G401 (cell line): ENCODE measurements at places on chromosomes 7 and 10.

GRCh38 chr7:139773371-139773770 lies 4.4 kb downstream of the HIPK2 start:
- DNase-seq, result no peak

DNA sequence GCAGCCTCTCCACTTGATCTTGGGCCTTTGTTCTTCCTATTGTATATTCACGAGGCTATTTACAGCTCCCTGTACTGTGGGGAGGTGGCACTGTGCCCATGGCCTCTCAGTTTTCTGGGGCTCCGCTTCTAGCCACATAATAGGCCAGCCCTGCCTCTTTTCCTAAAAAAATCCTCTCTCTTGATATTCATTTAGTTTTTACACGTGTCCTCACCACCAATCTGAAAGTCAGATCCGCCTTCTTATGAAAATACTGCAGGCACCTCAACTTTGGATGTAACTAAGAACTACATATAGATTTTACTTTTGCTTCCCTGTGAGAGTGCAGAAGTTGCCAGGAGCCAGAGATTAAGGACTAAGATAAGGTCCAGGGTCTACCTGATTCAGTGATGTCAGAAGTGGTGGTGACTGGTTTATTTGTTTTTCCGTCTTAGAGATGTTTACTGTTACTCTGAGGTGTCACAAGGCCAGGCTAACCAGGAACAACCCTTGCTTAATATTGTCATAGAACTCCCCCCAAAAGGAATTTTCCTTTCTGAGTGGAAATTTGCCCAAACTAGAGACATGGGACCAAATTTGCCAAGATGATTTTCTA lies 7.8 kb downstream of the BAMBI start:
- peak; percentile 62 for DNase-seq

DNA sequence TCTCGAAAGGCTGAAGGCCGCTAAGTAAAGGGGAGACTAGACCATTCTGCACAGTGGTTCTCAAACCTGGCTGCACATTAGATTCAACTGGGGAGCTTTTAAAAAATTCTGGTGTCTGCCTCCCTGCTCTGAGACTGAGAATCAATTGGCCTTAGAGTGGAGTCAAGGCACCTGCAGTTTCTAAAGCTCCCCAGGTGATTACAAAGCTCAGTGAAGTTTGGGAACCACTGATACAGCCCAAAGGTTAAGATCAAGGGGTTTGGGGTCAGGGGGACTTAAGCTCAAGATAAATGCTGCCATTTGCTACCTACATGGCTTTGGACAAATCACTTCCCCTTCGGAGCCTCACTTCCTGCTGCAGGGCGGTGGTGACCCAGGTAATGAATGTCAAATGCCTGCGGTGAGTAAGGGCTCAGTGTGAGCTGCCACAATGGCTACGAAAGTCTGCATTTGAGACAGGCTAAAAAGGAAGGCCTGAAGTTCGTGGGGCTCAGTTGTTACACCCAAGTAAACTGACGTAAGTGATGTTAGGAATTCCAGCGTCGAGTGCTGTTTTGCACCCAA lies 72.3 kb downstream of the TLL2 start:
- DNase-seq, result no peak

- no peak for DNase-seq
Measured at GRCh38 chr7:1950066-1950451, 280.0 kb downstream of the ELFN1 start.

GRCh38 chr10:127157506-127158200 lies 38.7 kb downstream of the INSYN2A start:
- DNase-seq, result no peak

DNA sequence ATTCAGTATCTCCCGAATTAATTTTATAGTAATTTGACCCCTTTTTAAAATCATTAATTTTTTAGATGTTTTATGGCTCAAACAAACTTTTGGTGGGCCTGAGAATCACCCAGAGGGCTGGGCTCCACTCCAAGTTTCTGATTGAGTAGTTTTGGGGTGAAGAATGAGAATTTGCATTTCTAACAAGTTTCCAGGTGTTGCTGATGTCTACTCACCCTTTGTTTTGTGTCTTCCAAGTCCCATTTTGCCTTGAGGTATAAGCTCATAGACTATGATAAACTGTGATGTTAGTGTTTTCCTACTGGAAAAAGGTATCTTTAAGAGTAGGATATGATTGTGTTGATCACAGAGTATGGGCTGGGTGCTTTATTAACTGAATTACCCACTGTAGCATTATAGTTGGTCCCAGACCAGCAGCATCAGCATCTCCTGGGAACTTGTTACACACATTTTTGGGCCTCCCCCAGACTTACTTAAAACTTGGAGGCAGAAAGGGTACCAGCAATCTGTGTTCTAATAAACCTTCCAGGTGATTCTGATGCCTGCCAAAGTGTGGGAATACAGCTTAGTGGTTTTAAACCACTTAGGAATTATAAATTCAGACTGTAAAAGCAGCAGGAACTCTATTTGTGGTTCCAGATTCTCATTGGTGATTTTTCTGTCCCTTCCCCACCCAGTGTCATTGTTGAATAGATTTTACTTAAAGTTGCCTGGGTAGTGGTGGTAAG lies 19.1 kb downstream of the ZNRF2 start:
- DNase-seq, result no peak

DNA sequence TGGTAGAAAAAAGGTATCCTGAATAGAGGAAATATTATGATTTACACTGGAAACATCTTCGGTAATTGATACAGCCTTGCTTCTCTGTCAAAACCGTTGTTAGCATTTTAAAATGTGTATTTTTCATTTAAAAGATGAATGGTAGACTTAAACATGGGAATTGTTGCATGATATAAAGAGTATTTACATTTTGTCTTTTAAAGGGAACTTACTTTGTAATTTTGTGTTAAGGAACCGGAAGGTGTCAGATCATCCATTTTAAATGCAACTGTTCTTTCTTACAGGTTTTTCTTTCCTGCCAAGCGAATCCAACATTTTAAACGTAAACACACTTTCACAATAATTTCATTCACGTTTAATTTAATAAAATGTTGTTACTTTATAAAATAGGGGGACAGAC lies 1.8 kb upstream of the IGF2BP3 start:
- no peak for DNase-seq

GRCh38 chr7:114048386-114049235 lies 129.8 kb upstream of the PPP1R3A start:
- DNase-seq, result no peak

DNA sequence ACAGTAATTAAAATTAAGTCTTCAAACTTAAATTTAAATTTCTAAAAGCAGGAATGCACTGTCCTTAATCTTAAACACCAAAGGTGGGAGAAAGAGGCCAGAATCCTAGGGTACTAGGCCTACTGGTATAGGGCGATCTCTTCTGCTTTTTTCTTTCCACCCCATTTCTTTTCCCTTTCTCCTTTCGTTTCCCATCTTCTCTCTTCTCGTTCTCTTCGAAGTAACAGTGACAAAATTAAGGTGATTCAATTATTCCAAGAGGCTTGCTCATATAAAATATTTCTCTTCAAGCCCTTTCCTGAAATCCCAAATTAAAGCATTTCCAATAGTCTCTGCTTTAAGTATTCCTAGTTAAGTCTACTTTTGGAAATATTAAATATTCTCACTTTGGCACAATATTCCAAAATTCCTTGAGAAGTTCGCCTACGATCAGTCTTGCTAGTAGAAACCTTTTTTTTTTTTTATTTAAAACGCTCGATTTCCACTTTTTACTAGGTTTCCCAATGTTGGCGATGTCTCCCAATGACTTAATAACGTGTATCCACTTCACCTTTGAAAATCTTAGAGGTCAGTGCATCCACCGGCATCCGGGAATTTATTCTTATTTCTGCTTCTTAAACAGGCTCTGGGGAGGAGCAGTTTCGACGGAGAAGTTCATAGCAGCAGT lies 765 bp upstream of the LCOR start:
- no peak for DNase-seq

GRCh38 chr10:13399752-13400151 lies 51.7 kb upstream of the SEPHS1 start:
- no peak for DNase-seq

DNA sequence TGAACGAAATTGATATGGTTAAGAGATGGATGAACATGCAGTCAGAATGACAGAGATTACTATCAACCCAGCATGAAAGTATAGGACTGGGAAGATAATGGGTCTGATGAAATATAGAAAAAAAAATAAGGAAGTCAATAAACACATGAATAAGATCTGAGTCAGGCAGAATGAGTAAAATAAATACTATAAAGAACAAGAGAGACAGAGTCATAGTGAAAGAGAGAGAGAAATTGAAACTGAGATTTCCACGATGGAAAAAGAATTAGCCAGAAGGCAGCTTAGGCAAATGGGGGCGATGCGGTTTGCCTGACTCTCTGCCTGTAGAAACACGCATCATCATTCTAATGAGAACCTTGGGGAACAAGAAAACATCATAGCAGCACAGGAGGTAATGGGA lies 26.6 kb downstream of the SEMA3D start:
- DNase-seq, result no peak

- DNase-seq, result no peak
Measured at GRCh38 chr10:99872367-99873162, 90.1 kb downstream of the ABCC2 start.

DNA sequence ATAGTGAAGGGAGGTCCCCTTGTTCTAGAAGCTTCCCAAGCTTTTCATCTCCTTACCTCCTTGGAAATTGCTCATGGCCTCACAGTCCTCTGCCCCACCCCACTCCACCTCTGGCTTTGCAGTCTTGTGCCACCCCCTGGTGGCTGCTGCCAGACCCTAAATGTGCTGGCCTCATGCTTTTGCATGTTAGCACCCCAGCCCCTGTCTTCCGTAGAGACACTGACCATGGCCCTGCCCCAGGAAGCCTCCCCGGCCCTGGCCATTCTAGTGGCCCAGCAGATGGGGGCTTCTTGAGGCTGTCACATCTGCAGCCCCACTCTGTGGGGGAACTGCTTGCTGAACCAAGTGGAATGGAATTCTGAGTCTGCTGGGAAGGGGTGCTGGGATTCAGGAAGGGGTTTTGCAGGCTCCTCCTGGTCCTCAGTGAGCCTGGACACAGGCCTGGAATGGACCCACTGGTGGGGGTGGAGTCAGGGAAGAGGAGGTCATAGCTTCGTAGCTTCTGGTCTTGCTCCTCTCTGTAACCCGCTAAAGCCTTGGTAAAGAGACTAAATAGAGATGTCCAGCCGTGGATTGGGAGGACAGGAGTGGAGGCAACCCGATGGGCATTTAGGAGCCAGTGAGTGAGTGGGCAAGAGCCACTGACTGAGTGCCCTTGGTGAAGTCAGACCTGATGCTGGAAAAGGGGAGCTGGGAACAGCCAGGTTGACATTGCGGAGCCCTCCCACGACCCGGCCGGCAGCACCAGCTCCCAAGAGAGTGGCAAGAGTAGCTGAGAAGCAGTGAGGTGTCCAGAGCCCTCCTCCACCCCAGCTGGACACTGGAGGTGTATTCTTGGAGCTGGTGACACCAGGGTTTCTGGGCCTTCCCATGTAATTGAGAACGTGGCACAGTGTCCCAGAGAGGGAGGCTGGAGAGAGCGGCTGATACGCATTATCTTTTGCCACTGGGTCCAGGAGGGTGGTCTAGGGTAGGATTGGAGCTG lies 20.9 kb downstream of the RAMP3 start:
- DNase-seq, result no peak

DNA sequence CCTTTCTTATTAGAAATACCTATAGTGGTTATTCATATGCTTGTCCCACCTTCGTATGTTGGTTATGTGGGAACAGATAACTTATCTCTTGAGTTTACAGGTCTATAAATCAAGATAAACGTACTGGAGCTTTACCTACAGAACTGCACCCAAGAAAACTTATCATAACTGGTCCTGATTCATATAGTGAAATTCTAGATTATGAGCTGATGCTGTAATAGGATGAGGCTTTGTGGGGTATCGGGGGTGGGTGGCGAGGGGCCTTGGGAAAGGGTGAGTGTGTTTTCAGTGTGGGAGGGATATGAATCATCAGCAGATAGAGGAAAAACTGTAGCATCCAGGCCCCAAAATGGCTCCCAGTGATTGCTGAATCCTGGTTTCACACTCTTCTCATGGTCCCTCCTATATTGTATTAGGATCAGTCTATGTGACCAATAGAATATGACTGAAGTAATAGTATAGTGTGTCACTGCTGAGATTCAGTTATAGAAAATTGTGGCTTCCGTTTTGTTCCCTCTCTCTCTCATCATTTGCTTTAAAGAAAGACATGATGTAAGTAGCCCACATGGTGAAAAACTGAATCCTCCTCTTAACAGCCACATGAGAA lies 706.8 kb upstream of the LRRTM3 start:
- no peak for DNase-seq

GRCh38 chr10:110676016-110676415 lies 31.9 kb downstream of the RBM20 start:
- no peak for DNase-seq

DNA sequence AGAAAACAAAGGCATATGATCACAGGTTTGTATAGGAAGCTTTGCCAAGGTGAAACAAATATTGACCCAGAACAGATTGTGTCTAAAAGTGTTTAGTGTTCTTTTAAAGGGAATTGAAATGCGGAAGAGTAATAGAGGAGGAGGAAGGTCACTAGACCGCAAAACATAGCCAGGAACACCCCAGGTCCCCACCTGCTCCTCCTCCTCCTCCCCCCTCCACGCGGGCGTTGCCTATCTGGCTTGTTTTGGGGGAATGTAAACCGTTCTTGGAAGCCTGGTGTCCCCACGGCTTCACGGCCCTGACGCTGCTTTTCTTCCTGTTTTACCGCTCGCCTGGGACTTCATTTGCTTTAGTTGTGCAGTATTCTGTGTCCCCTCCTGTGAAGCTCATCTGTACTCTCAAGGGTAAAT lies 81.0 kb upstream of the PFKP start:
- DNase-seq, result no peak

- no peak for DNase-seq
Measured at GRCh38 chr10:83806717-83807116, 332.6 kb upstream of the GHITM start.

GRCh38 chr7:35753761-35754603 lies 46.9 kb upstream of the SEPTIN7 start:
- DNase-seq, result no peak

DNA sequence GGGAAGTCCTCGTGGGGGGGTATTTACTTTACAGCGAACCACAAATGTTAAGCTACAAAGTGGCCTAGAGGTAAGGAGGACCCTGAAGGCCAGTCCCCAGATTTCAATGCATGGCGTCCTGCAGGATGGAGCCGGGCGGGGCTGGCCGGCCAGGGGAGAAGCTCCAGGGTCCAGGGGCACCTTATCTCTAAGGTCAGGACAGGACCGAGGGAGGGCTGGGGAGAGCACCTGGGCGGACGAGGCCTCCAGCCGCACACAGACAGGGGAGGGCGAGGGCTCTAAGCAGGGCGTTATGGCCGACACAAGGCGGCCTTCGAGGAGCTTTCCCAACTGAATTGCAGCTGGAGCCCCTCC lies 96.4 kb upstream of the DIP2C start:
- no peak for DNase-seq

- no peak for DNase-seq
Measured at GRCh38 chr7:83546586-83546985, 102.4 kb downstream of the SEMA3E start.

DNA sequence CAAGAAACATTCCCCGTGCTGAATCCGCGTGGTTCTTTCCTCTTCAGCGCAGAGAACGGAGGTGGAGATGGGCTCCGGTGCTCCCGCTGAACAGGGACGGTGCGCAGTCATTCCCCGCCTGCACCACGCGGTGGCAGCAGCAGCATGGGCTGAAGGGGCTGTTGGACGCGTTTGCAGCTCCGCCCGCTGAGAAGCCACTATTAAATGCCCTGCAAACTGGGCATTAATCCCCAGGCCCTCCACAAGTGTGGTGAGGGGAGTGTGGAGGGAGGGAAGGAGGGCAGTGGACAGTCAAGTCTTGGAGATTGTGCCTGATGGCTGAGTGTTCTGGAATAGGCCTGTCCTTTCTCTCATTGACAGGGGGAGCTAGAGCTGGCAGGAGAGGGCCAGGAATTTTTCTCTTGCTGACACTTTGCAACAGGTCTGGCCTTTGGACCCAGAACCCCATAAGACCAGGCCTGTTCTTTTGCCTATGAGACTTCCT lies 240.2 kb upstream of the INHBA start:
- DNase-seq, result peak; percentile 78
